ENCODE measurements at places on chromosomes 16 and 17.

GRCh38 chr17:82087961-82088837 is 9.8 kb downstream of the FASN start:
- DNase-seq = no peak

- DNase-seq = no peak
Observed at GRCh38 chr17:50573866-50574611, 13.5 kb downstream of the CACNA1G start.

DNA sequence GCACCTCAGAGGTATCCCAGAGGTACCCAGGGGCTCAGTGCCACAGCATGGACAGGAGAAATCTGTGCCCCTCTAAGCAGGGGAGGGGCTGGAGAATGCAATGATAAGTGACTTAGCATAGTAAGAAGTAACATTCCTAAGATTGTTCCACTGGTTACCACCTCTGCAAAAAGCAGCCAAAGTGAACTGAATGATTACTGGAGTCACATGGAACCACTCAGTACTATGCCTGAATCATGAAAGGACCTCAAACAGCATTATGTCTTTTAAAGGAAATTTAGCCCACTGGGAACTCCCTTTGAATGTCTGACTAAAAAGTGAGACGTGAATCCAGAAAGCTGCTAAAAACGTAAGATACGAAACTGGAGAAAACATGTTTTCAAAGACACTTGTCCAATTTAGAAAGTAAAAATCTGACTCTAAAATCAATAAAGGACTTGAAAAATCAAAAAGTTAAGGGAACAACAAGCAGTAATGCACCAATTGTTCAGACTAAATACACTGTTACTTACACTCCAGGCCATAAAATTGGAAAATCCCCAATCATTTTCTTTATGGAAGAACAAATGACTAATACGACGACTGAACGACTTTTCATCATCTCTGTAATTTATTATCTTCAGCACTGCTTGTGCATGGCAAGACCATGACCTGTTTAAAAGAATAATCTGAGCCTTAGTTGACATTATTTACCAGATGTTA is 38.6 kb downstream of the LITAFD start:
- DNase-seq = no peak

GRCh38 chr17:78803186-78803845 is 21.2 kb upstream of the CYTH1 start:
- no peak for DNase-seq

GRCh38 chr16:86996081-86996480 is 321.1 kb downstream of the C16orf95 start:
- DNase-seq = no peak

DNA sequence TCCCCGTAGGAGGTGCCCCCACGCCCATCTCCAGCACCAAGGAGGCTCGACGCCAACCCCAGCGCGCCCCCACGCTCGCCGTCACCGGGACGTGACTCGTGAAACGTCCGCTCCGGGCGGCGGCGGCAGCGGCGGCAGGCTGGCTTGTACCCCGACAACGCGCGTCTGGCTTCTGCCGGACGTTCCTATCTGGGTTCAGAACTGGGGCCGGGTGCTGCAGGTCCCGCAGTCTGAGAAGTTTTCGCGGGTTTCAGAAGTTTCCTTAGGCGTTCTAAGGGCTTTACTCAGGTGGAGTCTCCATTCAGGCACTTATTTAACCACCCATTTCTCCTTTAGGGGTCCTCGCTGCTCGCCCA is 672 bp upstream of the ALKBH5 start:
- no peak for DNase-seq

DNA sequence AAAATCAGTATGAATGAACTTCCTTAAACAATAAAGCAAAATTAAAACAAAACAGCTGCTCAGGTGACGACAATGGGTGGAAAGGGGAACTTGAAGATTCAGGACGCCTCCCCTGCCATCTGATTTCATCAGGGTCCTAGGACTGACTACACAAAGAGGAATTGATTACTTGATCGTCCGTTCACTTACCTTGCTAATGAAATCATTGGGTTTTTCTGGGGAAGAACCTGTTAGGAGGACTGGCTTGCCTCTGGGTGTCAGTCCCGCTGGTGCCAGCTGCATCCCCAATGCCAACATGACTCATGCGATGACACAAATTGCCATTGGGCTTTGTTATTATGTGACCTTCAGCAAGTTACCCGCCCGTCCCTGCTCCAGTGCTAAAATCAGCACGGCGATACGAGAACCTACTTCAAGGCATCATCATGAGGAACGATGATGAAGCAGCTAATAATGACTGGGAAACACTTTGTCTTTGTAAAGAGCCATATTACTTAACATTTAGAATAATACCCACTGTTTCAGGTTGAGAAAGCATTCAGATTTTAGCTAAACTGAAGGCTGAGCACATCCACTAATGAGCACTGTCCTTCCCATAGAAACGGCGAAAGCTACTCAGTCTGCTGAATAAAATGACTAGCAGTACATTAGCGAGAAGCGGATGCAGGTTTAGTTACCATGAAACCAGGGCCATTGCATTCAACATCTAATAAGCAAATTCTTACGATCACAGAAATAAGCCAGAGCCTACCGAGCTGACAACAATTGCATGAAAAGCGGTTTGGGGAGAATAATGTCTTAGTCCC is 139.4 kb downstream of the ZFHX3 start:
- DNase-seq = peak; percentile 41

DNA sequence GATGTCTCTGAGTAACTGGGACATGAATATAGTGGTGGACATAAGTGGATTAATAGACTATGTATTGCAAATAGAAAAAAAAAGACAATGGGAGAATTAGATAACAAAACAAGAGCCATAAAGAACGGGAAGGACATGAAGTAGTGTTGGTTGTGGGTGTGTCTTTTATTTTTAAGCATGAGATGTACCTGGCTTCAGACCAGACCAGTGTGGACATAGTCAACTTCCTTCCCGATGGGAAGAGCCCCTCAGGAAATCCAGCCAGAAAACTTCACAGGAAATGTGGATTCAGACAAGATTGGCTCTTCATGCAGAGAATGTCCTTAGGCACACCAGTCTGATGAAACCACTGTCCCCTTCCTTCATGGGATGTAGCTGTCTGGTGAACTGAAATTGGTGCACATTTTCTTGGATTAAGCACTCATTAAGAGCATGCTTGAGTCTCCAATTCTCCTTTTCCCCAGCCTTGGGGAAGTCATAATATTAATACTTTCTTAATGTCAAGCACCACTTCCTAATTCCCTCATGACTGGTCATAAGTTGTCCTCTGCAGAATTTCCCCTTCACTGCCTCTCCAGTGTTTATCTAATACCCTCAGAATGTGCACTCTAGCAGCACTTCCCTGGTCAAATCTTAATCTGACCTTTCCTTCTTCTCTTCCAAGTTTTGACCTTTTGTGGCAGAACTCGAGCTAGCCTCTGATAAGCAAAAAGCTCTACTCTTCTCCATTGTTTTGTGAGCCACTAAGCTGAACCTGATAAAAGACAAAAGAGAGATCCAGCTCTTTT is 350.6 kb upstream of the MAF start:
- no peak for DNase-seq

DNA sequence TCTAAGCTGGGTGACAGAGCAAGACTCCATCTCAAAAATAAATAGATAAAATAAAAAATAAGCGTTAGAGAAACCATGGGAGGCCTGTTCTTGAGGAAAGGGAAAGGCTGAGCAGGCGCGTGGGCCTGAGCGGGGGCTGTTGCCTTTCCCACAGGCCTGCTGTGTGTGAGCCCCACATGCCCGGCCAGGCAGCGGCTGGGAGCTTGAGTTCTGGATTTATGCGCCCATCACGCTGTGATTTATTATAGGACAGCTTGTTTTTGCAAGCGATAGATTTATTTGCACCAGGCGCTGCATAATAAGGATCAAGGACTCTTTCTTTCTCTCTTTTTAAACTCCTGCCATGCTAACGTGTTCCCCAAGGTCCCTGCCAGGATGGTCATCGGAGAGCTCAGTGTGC is 14.8 kb upstream of the WFDC1 start:
- no peak for DNase-seq

GRCh38 chr16:24036614-24037013 is 200.8 kb downstream of the PRKCB start:
- DNase-seq = no peak

- no peak for DNase-seq
Observed at GRCh38 chr16:89193576-89194293, 6.6 kb downstream of the SLC22A31 start.

- no peak for DNase-seq
Observed at GRCh38 chr17:44906763-44907728, 7.8 kb upstream of the EFTUD2 start.

GRCh38 chr17:68972119-68972704 is 17.0 kb upstream of the ABCA8 start:
- no peak for DNase-seq

DNA sequence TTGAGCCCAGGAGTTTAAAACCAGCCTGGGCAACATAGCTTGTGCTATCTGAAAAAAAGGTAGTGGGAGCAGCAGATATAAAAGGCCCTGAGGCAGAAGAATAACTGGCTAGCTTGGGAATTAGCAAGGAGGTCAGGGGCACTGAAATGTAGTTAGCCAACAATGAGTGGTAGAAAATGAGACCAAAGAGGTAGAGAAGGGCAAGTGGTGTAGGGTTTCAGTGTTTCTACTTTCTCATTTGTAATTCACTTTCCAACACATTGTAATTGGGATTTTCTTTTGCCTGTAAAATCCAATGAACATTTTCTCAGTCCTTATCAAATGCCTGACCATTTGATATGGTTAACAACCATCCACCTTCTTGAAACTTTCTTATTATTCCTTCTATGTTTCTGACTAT is 95.1 kb upstream of the CORO6 start:
- no peak for DNase-seq

DNA sequence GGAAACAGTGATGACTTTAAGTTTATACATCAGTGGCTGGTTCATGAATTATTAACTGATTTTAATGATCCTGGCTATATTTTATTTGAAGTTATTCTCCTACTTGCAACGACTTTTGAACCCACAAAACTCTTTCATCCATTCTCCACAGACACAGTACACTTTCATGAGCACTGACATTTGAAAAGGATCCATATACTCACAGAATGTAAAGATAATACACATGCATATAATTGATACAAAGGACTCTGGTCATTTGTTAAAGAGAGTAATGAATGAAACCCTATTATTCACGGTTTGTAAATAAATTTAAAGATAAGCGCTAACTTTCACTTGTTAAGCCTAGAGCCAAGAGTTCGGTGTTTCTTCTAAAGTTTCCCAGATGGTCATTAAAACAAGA is 3.3 kb downstream of the TOX3 start:
- DNase-seq = no peak

GRCh38 chr16:20348365-20349185 is 3.9 kb downstream of the UMOD start:
- peak; percentile 62 for DNase-seq

GRCh38 chr16:68644715-68645493 is at the start of gene CDH3:
CDH3 (plus strand) TSS chr16:68645310; CDS start chr16:68645380, 70 bp downstream.
- DNase-seq = no peak

GRCh38 chr16:3580251-3580651 is 3.0 kb upstream of the NLRC3 start:
- no peak for DNase-seq

- DNase-seq = no peak
Observed at GRCh38 chr17:73547790-73548189, 96.5 kb downstream of the SDK2 start.

DNA sequence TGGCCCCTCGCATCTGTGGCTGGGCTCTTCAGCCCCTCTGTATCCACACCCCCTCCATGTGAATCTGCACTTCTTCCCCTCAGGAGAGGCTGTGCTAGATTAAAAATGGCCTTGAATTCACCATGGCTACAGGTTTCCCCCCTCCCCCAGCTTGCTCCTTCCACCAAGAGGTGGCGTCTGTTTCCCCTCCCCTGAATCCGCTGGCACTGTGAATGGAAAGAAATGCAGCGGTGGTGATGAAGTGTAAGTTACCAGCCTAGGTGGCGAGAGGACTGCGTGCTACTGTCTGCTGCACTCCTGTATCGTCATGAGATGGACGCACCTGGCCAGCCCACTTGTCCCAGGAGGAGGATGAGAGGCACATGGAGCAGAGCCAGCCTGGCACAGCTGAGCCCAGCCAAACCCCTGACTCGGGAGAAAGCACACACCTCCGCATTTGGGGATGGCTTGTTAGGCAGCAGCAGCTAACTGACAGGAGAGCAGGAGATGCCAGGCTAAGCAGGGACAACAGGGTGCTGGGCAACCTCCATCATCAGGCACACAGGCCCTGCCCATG is 26.2 kb downstream of the TNFRSF13B start:
- DNase-seq = peak; percentile 92

- no peak for DNase-seq
Observed at GRCh38 chr17:34220752-34221395, 34.2 kb upstream of the CCL2 start.

GRCh38 chr16:61042737-61043136 is 993.5 kb downstream of the CDH8 start:
- DNase-seq = no peak

DNA sequence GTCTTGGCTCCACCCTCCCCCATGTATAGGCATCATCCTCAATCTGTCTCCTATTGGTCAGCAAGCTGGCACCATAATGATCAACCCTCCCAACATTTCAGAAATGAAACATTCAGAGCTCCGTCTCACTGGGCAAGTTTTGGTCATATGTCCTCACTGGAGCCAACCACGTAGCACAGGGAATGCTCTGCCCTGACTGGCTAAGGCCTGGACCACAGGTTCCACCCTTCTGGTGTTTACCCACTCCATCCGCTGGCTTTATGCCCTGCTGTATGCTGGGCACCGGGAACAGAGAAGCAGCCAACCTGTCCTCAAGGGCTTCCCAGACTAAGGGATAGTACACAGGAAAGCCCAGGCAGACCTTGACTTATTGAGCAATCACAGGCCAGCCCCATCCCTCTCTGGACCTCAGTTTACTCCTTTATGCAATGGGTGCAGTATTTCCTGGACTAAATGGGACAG is 20.5 kb downstream of the MYO15A start:
- DNase-seq = peak; percentile 49

DNA sequence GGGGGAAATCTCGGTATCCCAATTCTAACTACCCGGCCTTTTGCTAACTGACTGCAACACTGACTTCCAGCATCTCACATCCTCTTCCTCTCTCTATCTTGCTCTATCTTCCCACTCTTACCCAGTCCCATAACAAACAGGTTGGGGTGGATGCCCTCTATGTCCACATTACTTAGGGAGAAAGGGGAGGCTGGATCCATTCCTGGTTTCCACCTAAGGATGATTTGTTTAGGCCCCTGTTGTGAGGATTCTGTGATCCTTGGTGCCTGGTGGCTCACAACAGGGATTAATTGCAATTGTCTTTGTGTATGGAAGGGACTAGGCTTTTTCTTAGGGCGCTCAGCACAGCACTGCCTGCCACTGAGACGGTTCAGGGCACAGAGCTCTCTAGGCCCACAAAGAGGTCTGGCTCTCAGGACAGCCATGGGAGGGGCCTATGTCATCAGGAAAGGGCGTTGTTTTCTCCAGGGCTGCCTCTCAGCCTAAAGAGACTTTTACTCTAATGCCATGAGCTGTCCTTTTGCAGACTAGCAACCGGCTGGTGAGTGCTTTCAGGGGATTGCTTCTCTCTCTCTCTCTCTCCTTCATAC is 612.1 kb upstream of the SALL1 start:
- no peak for DNase-seq

- DNase-seq = no peak
Observed at GRCh38 chr16:78225919-78226318, 126.5 kb downstream of the WWOX start.

- DNase-seq = no peak
Observed at GRCh38 chr16:27404163-27404823, 2.3 kb downstream of the IL21R start.

Measured in SHP77 treated with DMSO at 0.1 percent for 48 hours (cell line).